Sigmoid colon (tissue), 7 donors: ENCODE measurements at places on chromosomes 4 and X. TPM values are rescaled to one million over a fixed set of nuclear protein-coding genes. Genes with fewer than 3 reads are reported as not detected.

Gene PF4V1
- not detected for polyA plus RNA-seq

Gene GABRE
- polyA plus RNA-seq, result 0.23 TPM

DNA sequence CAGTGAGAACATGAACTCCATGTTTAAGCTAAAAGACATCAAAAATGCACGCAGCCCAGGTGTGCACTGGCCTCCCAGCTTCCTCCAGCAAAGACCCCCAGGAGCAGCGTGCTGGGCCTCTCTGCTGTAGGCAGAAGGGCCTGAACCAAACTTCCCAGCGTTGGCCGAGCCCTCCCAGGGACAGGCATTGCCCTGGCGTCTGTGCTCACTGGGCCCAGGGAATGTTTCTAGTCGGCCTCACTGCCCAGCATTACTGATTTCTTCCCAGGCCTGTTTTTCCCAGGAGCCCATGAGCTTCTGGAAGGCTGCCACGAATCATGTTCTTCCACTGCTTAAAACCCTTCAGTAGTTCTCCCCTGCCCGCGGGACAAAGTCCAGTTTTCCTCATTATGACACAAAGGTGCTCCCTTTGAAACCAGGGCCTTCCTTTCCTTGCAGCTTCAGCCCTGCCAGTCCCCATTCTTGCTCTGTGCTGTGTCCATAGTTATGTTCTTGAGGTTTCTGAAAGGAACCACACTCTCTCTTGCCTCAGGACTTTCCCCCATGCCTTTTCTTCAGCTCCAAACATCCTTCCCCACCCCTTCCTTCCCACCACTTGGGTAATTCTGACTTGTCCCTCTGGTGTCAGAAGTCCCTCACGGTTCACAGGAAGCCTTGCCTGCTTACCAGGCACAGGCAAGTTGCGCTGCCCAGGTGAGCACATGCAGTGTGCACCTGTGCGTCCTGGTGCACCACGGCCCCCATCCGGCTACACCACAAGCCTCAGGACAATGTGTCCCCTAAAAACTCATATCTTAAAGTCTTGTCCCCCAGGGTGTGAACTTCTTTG is 93.4 kb upstream of the ENPP6 start:
- H3K4me1 ChIP-seq, result no peaks in the 10 kb centered on the region
- H3K36me3 ChIP-seq, result no peaks in the 10 kb centered on the region
- DNase-seq, result no peak
- no peaks in the 10 kb centered on the region for H3K27me3 ChIP-seq
- H3K4me3 ChIP-seq, result no peak overlapping the region

- H3K4me3 ChIP-seq, result no peak overlapping the region
- DNase-seq, result no peak
Observed at GRCh38 chr4:141290771-141291170, 70.1 kb downstream of the ZNF330 start.
